ENCODE measurements at places on chromosomes 5 and 9.

DNA sequence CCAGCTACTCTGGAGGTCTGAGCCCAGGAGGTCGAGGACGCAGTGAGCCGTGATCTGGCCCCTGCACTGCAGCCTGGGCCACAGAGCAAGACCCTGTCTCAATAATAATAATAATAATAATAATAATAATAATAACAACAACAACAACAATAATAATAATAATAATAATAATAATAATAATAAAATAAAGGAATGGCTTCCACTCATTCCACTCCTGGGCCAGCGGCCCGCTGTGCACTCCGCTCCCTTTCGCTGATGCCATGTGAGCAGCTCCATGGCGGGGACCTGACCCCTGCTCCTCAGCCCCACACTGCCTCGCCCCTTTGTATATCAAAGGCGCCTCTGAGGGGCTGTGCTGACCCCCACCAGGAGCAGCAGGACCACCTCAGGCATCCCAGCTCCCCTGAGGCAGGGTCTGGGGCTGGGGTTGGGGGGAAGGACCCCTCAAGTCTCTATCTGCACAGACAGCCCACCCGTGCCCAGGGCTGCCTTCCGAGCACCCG, 20.0 kb downstream of the GBGT1 start:
- no peak for DNase-seq

- DNase-seq: no peak
Measured at GRCh38 chr9:113535756-113536155, 72.2 kb downstream of the RGS3 start.

- no peak for DNase-seq
Measured at GRCh38 chr9:109787735-109788134, 7.7 kb downstream of the PALM2AKAP2 start.

DNA sequence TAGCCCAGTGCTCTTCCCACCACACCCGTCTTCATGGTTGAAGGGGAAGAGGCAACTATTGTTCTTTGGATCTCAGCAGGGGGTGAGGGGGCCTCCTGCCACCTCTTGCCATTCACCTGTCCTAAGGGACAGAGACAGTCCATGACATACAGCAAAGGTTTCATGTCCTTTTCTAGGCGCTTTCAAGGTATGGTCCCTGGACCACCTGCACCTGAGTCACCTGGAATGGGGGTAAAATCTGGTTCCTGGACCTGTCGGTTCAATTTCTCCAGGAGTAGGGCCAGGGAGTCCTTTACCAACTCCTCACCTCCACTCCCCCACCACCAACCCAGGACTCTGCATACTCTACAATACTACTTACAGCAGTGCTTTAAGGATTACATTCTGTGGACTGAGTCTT, 33.5 kb upstream of the SAP30L start:
- no peak for DNase-seq

GRCh38 chr9:1008216-1008615, 31.8 kb downstream of the DMRT3 start:
- DNase-seq: no peak

DNA sequence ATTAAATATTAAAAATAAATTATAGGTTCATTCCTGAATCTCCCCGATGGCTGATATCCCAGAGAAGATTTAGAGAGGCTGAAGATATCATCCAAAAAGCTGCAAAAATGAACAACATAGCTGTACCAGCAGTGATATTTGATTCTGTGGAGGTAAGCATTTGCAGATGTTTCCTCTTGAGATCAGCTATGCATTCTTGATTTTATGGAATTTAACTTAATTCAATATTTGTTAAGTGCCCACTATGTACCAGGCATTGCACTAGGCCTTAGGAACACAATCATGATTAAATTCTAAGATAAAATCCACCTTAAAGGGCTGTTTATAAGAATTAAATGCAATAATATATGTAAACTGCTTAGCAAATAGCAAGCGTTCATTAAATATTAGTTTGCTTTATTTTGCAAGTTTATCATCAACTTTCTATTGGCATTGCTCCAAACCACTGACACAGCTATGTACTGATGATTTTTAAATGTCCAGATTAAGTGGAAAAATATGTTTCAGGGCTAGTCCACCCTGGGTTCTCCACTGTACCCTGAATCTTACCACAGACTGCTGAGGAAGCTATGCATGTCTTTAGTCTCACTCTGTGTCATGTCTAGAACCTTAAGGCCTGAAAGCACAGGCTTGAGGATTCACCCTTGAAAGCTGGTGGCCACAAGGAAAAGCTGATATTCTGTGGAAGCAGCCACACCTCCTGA, 33.2 kb downstream of the SLC22A4 start:
- no peak for DNase-seq

DNA sequence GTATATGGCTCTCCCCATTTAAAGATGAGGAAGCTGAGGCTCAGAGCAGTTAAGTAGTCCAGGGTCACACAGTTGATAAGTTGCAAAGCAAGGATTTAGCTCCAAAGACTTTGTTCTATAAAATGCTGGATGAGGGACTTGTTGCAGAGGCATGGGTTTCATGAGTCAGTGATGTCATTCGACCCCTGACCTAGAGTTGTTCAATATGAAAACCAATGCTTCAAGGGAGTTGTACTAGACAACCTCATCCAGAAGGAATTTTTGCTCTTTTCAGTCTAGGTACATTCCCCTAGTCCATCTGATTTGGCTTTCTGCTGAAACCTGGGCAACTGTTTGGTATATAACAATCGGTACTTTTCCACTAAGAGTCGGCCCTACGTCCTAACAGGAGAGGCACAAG, 550.4 kb downstream of the EBF1 start:
- no peak for DNase-seq

DNA sequence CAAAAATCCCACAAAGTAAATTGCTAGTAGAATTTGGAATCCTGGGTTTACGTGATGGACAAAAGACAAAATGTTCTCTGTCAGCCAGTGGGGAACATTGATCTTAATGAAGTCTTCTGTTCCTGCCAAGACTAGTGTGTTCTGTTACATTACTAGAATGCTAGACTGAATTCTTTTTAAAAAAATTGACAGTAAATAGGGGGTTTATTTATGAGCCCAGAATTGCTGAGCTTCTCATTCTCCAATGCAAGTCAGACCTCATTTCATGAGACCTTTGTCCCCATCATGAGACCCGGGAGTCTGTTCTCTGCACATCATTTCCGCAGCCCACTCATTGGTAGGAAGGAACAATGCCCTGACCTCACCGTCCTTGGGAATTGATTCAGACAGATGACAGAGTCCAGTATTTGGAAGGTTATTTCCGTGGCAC, 173.8 kb upstream of the OTULINL start:
- DNase-seq: no peak

- no peak for DNase-seq
Measured at GRCh38 chr5:156534085-156534484, 207.1 kb downstream of the SGCD start.

GRCh38 chr5:40798801-40799210, 632 bp upstream of the PRKAA1 start:
- DNase-seq: no peak

GRCh38 chr9:79152306-79152705, 419.5 kb upstream of the TLE4 start:
- no peak for DNase-seq

DNA sequence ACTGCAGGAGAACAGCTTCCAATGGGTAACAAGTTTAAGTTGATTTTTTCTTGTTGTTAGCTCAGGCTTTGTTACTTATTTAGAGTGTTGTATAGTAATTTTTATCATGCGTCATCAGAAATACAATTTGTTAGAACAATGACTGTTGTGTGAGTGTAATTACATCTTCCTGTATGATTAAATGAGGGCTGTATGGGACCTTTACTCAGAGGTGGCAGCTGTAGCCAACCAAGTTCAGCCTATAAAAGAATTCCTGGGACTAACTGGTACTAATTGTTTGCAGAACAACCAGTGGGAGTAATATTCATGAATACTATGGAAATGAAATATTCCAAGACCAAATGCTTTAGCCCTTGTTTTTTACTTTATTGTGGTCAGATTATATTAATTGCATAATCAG, 30.8 kb upstream of the TJP2 start:
- no peak for DNase-seq

GRCh38 chr5:144421411-144421810, 250.7 kb downstream of the KCTD16 start:
- no peak for DNase-seq

DNA sequence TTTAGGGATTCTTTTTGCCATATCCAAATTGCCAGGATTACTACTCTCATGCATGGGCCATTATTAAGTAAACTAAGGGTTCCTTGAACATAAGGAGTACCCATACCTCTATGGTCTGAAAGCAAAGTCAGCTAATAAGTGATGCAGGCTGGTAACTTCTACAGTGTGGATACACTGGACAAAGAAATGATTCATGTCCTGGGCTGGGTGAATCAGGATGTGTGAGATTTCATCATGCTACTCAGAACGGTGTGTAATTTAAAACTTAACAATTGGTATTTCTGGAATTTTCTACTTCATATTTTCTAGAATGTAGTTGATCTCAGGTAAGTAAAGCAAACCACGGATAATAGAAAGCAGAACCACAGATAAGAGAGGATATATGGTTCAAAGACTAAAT, 428.8 kb downstream of the CHSY3 start:
- no peak for DNase-seq

- no peak for DNase-seq
Measured at GRCh38 chr5:168114444-168115017, 176.9 kb upstream of the WWC1 start.

GRCh38 chr9:92328225-92328624, 2.5 kb downstream of the CENPP start:
- DNase-seq: no peak

DNA sequence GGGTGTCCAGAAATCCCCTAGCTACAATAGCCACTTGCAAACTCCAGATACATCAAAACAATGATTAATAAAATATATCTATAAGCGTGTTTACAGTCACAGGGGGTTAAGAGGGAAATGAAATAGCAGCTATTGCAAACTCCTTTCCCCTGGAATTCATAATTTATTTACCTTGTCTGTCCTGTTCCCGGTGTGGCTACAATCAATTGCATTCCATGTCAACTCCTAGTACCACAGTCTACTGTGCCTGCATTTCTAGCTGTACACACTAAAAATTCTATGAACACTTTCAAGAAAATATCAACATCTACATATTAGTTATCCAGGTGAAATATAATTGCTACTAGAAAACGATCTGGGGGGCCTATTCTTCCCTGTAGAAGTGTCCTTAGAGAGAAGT, 217.6 kb downstream of the ELAVL2 start:
- no peak for DNase-seq

- no peak for DNase-seq
Measured at GRCh38 chr5:92459654-92460053, 1076.5 kb upstream of the ARRDC3 start.

- no peak for DNase-seq
Measured at GRCh38 chr5:37448941-37449340, 69.8 kb downstream of the WDR70 start.

- DNase-seq: no peak
Measured at GRCh38 chr5:128896675-128897074, 68.6 kb upstream of the SLC27A6 start.

DNA sequence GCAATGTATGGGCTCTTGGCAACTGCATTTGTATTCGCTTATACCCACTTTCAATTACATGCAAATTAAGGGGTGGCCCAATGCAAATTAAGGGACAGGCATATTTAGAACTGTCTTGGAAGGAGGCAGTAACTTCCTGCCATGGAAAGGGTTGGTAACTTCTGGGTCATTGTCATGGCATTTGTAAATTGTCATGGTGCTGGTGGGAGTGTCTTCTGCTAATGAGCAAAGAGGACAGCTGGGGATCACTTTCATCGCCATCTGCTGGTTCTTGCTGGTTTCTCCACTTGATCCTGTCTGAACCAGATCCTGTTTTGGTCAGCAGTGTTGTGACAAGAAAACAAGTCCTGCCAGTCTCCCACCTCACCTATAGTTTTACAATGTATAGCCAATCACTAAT, 23.3 kb upstream of the UGT3A2 start:
- no peak for DNase-seq

- no peak for DNase-seq
Measured at GRCh38 chr5:36363101-36363500, 61.4 kb upstream of the RANBP3L start.

DNA sequence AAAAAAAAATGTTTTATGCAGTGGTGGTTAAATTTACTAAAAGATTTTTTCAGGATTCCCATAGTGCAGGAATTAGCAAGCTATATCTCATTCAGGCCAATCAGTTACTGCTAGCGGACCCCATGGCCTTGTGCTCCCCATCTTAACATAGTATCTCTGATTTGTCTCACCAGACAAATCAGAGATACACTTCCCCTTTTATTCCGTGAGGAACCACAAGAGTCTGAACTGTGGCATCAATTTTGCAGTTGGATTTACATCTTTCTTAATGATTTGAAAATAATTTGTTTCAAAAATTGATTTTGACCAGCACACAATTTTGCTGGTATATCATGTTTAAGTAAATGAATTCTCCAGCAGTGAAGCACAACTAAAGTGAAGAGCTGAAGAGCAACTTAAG, 17.9 kb downstream of the ITGA1 start:
- DNase-seq: no peak

- no peak for DNase-seq
Measured at GRCh38 chr9:123682746-123683145, 247.2 kb downstream of the DENND1A start.

DNA sequence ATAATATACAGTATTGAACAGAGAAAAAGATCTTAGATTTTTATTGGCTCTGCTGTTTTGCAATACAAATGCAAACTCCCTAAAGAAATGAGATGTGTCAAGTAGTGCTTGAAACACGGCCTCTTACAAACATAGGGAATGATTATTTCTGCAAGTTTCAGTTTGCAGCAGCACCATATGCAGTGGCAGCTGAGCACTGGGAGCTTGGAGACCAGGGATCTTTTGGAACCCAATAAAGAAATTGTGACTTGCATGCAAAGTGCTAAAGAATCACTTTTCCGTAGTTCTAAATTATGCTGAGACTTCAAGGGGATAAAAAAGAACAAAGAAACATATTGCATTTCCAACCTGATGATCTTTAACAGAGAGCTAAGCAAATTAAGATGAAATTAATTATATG, 674.6 kb upstream of the ZNF608 start:
- DNase-seq: no peak

DNA sequence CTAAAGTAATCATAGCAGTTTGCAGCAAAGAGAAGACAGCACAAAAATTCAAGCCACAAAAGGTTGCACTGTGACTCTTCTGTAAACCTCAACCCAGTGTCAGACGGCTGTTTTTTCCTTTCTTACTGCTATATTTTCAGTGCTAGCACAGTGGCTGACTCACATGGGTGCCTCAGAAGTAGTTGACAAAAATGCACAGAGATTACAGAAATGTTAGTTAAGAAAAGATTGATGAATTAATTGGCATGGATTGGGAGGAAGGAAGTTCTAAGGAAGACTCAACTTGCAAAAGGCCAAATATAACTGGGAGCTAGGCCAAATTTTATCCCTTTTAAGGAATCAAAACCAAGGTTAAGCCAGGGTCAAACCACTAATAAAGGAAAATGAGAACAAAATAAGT, 43.7 kb upstream of the ITGA1 start:
- peak; percentile 41 for DNase-seq

- DNase-seq: no peak
Measured at GRCh38 chr9:3676766-3677165, 151.0 kb upstream of the RFX3 start.

- DNase-seq: no peak
Measured at GRCh38 chr9:103816146-103816545, 278.0 kb upstream of the SMC2 start.

Measured in effector memory CD8-positive, alpha-beta T cell (primary cell).